ENCODE measurements at places on chromosomes 6 and 20.

- DNase-seq = no peak
Observed at GRCh38 chr6:166512567-166512966, 73.9 kb downstream of the RAMACL start.

GRCh38 chr6:90144396-90144795 lies 152.2 kb downstream of the BACH2 start:
- DNase-seq = no peak

DNA sequence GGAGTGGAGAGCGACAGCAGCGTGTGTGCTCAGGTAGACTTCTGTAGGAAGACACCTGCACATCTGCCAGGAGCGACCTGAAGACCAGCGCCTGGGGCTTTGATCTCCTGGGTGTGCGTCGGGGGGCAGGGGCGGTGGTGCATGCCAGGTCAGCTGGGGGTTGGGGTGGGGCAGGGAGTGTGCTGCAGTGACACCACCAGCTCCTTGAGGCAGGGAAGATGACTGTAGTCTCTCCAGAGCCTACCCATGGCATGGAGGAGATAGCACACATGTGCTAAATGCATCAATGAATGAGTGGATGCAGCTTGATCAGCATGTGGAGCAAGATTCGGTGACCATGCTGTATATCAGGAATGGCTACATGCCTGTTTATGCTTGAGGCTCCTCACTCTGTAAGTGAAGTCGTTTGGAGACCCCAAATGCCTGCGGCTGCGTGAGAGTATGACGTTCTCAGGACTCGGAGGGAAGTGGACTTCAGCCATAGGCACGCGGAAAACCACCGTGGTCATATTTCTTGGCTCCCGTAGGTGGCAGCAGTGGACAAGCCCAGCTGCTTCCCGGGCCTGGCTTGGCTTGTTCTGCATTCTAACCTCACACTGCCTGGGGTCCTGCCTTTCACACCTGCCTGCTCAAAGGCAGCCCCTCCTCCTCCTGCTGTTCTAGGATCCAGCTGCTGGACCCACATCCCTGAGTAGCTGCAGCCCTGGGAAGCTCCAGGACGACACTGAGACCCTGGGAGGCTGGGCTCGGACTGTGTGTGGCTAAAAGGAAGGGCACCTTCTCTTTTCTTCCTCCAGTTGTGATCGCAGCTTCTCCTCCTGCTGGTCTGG lies 39.4 kb upstream of the KCNK16 start:
- DNase-seq = peak; percentile 20

GRCh38 chr6:14849185-14849584 lies 396.7 kb upstream of the JARID2 start:
- DNase-seq = no peak

DNA sequence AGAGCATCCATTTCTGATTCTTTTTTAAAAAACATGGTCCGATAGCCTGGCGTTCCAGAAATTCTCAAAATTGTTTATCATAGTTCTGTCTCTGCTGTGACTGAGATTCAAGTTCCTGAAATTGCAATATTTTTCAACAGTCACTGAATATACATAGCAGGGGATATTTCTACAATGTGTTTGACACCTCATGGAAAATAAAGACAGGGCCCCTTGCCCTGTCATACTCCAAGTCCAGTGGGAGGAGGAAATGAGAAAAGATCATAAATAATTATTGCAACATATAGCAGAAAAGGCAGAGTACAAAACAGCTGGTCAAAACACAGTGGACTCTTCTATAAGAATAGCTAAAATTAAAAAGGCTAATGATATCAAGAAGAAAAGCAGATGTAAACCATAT lies 234.8 kb upstream of the SPTLC3 start:
- no peak for DNase-seq

- DNase-seq = no peak
Observed at GRCh38 chr6:66103354-66103753, 396.3 kb upstream of the EYS start.

DNA sequence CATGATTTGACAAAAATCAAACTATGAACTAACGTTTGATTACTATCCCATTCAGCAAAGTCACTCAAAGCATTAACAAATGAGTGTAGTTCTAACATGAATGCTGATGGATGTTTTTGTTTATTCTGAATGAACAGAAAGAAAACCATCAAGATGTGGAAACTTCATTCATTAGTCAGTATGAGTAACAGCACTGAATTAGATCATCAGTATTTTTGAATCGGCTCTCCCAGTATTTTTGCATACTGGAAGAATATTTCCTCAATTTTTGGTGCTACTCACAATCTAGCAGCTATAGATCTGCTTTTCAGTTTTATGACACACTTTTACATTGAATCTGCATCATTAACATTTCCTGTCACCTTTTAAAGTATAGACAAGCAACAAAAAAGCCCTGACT lies 63.8 kb upstream of the CD83 start:
- DNase-seq = no peak

DNA sequence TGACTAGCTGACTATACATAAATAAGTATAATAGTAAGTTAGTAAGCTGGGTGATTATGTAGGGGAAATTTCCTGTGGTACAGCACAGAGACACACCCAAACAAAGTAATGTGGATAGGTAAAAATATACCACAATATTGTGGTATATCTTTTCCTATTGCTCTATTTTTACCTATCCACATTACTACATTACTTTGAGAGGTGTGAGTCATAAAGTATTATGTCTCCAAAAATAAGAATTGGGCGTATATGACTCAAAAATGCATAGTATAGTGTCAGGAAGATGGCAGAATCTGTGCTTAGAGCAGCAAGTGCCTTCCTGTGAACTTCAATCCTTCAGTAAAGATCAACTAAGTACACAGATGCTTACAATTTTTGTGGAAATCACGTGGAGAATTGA lies 2.7 kb upstream of the SIRPG start:
- DNase-seq = no peak

- no peak for DNase-seq
Observed at GRCh38 chr20:12113468-12114371, 196.0 kb downstream of the BTBD3 start.

DNA sequence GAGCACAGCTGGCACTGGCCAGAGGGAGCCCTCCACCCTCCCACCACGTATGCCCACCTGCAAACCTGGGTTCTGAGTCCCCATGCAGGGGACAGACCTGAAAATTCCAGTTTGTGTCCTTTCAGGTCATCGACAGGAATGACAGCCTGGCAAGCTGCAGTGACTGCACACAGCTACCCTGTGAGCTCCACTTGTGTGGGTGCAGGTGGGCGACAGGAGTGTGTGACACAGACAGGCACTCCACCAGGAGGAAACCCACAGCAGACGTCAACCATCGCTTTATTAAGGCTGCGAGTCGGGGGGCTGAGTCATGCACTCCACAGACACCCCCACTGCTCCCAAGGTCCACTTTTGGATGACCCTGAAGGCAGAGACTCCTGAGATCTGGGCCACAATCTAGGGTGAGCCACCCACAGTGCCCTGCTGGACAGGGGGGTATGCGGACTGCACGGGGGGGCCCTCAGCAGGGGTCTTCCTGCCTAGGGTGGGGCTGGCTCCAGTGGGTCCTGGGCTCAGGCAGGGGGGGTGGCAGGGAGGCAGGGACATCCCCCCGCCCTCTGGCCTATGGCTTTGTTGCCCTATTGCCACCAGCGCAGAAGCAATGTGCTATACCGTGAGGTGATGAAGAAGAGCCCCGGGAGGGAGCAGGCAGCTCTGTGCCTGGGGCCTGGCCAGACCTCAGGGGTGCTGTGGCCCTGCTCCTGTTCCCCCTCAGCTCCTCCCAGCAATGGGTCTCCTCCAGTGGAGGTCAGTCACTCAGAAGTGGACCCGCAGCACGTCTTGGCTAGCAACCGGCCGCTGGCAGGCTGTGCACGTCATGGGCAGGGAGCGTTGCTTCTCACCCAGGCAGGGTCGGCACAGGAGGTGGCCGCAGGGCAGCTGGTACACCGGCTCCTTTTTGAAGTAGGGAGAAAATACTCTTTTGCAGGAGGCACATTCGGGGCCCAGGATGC lies 25.1 kb upstream of the AVP start:
- no peak for DNase-seq

GRCh38 chr20:39985271-39985827 lies 703.7 kb downstream of the MAFB start:
- DNase-seq = no peak

DNA sequence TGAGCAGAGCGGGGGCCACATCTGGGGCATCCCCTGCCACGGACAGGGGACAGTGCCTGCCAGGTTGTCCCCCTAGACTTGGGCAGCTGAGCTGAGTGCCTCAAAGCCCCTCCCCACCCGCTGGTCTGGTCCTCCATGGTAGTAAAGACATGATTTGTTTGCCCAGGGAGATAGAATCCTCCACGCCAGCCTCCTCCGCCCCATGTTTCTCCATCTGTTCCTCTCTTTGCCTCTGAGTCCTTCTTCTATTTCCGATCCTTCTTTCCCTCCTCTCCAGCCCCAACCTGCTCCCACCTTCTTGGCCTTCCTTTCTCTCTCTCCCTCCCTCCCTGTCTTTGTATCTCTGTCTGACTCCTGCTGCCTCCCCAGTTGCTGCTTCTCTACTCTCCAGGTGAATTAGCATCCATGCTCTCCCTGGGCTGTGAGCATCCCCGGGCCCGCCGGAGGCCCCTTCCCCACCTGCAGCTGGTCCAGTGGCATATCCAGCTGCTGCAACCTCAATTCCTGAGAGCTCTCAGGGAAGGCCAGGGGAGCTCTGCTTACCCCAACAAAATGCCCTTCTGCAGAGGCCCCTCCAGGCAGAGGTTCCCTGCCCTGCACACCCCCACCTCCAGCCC lies 45.8 kb downstream of the CPNE5 start:
- DNase-seq = no peak

DNA sequence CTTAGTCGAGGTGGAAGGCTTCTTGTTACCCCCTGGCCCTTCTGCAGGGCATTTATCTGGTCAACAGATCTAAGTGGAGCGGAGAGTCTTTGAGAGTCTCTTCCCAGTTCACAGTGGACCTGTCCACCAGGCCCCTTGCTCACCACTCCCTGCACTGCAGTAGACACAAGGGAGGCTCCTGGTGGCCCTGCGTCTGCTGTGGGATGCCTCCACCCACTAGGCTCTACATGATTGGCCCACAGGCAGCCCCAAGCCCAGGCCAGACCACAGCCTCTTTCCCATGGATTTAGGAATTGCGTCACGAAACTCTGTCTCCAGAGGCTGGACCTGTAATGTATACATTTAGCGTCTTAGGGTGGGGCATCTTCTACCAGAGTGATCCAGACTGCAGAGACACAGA lies 28.4 kb downstream of the TBC1D7 start:
- no peak for DNase-seq

DNA sequence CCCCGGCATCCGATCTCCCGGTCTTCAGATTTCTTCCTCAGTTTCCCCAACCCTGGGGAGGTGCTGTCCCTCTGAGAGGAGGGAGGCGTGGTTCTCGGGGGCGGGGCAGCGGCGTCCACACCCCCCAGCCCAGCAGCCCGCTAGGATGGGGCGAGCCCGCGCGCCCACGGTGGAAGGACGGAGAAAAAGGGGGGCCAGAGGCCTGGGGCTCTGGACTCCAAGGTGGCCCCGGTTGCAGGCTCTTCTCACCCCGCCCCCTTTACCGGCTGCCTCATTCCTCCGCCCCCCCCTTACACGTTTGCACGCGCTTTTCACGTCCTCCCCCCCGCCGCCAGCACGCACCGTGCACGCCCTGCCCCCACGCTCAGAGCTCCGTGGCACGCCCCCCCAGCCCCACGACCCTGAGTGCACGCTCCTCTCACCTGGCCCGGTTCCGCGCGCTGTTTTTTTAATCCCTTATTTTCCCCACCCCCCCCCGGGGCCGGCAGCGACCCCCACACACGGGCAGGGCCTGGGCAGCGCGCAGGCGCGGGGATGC lies 402 bp downstream of the ZBTB12 start:
- DNase-seq = no peak

DNA sequence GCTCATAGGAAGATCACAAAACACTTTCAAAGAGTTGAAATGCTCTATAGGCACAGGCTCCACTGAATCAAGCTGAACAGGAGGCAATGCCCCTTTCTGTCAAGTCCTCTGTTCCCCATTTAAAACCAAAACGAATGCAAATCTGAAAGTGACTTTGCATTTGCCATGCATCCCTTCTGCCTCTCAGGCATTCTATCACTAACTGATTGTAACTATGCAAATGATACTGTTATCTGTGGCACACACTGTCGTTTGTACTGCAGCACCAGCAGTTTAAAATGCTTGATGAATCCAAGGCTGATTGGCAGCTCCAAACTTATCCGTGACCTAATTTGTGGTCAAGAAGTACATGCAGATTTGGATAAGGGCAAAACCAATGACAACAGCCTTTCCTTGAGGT lies 1067.5 kb upstream of the MAP3K7 start:
- DNase-seq = no peak

DNA sequence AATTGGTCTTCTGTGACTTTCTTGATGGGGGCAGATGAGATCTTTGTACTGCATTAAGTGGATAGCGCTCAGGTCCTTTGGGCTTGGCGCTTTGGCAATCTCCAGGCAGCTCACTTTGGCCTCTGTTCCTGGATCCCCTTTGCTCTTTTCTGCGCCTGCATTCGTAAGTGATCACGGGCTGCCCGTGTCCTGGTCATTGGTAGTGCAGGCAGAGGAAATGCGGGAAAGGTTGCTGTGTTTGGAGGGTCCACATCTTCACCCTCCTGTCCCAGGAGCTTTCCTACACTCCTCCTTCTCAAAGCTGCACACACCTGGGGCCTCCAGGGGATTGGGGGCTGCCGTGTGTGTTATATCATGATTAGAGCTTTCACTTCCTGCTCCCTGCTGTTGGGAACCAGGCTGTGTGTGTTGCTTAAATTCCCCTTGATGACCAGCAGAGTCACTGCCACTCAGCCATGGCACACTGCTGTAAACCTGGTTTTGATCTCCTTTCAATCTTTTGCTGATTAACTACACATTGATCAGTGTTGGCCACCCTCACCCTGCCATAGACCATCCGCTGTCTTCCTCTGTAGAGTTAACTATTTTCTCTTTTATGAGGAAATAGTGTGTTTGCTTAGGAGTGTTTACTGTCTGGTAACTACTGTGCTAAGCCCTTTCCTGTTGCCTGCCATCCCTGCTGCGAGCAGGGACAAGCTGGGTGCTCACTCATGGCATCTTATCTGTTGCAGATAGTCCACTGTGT lies 13.0 kb upstream of the SNHG17 start:
- no peak for DNase-seq

DNA sequence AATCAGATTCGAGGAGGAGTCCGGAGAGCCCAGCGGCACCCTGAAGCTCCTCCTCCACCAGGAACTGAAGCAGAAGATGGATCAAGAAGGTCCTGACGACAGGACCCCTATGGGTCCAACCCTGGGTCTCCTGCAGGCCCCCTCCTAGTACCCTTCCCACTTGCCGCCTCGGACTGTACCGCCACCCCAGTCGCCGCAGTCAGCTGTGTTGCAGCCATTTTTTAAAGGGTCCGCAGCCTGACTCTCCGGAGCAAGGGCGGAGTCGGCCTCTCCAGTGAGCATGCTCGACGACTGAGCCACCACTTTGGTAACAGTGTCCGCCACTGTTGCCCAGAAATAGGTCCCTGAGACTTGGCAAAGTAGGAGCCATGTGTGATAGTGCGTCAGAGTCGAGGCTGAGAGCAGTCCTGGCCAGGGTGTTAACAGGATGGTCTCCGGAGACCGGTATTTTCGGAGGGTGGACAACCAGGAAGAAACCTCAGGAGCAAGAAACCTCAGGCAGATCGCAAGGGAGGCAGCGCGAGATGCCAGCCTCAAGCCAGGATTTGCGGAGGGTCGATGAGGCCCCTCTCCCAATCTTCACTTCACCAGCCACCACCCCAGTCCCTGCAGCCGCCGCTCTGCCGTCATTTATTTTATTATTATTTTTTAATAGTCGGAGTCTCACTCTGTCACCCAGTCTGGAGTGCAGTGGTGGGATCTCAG lies 294.6 kb upstream of the ZNF337 start:
- DNase-seq = no peak
